ENCODE measurements at places on chromosomes 7 and 10. TPM values are rescaled to one million over a fixed set of nuclear protein-coding genes. Genes with fewer than 3 reads are reported as not detected.

DNA sequence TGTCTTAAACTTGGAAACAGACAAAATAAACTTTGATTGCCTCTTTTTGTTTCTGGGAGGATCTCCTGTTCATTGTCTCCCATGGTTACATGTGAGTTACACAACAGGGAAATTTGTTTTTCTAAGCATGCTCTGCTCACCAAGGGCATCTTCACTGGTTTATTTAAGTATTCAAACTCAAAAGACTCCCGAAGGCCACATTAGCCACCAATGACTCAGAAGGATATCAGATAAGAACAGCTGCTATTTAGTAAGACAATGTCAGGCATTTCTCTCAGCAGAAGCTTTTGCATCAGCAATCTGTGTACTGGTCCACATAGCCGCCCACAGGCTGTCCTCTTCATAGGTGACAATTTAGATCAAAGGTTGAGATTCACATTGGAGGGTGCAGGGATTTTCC is 19.3 kb downstream of the OR6B1 start:
- DNase-seq = no peak

- DNase-seq = no peak
Observed at GRCh38 chr7:129635300-129636029, 23.9 kb downstream of the NRF1 start.

DNA sequence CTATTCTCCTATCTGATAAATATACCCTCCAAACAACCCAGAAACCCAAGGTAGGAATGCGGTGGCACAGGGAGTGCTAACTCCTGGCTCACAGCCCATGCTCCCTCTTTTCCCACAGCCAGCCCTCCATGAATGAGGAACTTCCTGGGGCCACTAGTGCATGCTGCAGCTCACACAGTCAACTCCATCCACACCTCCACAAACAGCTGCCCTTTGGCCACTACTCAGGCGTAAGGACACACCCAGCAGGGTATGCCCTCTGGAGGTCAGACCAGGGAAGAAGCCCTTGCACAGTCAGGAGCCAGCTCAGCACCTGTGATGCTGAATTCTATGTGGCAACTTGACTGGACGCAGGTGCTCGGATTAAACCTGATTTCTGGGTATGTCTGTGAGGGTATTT is 85.2 kb upstream of the PIK3CG start:
- DNase-seq = no peak

ADRB1 gene
- 0.07 TPM for polyA plus RNA-seq

GRCh38 chr7:91435381-91436059 is 171.3 kb downstream of the FZD1 start:
- no peak for DNase-seq

TSPAN13 gene
- polyA plus RNA-seq = 26.7 TPM

All from right renal cortex interstitium (tissue), 3 donors.